Skin of body (tissue), 3 donors: ENCODE measurements at places on chromosomes 1 and 21. TPM values are rescaled to one million over a fixed set of nuclear protein-coding genes. Genes with fewer than 3 reads are reported as not detected.

Gene ARF1
- total RNA-seq: 120 TPM

DNA sequence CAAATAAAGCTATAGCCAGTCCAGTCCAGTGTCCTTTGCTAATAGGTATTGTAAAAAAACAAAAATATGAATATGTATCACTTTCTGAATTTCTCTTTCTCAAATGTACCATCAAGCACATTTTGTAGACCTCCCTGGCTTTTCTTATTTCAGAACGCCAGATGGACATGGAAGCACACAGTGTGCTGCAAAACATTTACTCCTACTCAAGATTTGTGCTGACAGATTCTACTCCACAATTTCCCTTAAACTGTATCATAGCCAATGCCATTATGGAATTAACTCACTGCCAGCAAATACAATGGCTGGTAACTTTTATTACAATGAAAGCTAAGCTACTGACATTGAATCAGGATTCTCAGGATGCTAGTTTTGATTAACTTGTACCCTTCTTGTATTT lies 30.8 kb upstream of the PLPPR4 start:
- no peak for DNase-seq

Gene LCK
- 1.2 TPM for total RNA-seq

GRCh38 chr1:38640371-38640770 lies 219.2 kb downstream of the RRAGC start:
- no peak for DNase-seq

Gene PKLR
- total RNA-seq: 0.20 TPM

GRCh38 chr1:240254006-240254405 lies 162.3 kb downstream of the FMN2 start:
- no peak for DNase-seq

Gene PIGR
- not detected for total RNA-seq

DNA sequence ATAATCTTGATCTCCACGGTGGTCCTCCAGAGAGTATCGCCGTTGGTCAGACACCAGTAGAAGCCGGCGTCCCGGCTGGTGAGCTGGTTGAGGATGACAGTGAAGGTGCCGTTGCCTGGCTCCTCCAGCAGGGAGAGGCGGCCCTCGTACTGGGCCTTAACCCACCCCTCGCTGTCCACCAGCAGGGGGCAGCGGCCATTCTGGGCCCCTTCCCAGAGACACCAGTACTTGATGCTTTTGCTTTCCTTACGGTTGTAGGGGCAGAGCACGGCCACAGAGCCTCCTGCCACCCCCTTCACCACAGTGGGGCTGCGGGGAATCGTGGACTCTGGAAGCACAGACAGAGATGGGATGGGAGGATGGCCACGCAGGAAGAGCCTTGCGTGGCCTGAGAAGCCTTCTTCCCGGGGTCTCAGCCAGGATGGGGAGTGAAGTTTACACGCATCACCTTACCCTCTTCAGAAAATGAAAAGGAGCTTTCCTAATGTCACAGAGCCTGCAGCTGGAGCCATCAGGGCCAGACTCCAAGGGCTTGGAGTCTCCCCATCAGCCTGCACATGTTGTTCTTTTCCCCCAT lies 10.7 kb downstream of the PIGR start:
- DNase-seq: no peak

GRCh38 chr1:180278596-180279395 lies 48.7 kb downstream of the LHX4 start:
- no peak for DNase-seq

Gene TNFSF4
- 1.6 TPM for total RNA-seq

Gene C1orf116
- 6.4 TPM for total RNA-seq

DNA sequence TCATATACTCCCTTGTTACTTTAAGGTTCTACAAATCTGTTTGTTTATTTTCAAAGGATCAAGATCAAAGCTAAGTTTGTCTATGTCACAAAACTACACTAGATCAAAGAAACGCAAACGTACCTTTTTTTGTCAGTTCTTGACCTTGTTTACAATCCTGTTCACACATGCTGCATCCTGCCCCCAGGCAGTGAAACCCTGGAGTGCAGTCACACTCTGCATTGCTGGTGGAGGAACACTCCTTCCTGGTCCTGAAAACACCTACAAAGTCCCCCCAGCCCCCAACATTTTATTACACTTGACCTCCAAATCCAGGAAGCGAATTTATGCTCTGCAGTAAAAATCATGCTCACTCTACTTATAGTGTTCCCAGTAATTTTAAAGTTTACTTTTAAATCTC lies 2.6 kb downstream of the TNFRSF9 start:
- DNase-seq: no peak

Gene ANKRD35
- total RNA-seq: 12.9 TPM

GRCh38 chr1:99818063-99818699 lies 32.0 kb upstream of the AGL start:
- DNase-seq: no peak

Gene LORICRIN
- 39.6 TPM for total RNA-seq

GRCh38 chr1:91548376-91549040 lies 47.9 kb downstream of the CDC7 start:
- DNase-seq: no peak

Gene TNFRSF1B
- 12.5 TPM for total RNA-seq

Gene GRHL3
- total RNA-seq: 35.8 TPM

DNA sequence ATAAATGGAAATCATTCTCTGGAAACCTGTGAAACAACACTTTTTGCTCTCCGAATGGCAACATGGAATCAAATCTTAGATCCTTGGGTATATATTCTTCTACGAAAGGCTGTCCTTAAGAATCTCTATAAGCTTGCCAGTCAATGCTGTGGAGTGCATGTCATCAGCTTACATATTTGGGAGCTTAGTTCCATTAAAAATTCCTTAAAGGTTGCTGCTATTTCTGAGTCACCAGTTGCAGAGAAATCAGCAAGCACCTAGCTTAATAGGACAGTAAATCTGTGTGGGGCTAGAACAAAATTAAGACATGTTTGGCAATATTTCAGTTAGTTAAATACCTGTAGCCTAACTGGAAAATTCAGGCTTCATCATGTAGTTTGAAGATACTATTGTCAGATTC lies 45.7 kb downstream of the PTGFR start:
- no peak for DNase-seq

DNA sequence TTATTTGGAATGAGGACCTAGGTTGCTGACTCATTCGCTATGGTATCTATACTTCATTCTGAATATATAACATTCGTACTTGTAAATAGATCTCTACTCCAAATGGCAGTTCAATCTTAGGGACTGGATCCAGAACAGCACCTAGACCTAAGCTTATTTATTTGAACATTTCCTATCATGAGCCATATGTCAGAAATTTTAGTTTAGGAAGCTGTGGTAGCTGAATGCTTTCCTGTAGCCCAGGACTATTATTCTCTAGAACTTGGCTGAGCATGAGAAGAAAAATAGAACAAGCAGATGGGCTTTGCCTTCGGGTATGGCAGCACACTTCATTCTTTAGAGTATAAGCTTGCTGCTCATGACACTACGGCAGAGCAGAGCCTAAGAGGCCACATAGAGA lies 1114.4 kb upstream of the B3GALT2 start:
- no peak for DNase-seq

Gene ZNF695
- total RNA-seq: 1.7 TPM

- DNase-seq: no peak
Observed at GRCh38 chr1:113248494-113248893, 141.8 kb upstream of the MAGI3 start.

DNA sequence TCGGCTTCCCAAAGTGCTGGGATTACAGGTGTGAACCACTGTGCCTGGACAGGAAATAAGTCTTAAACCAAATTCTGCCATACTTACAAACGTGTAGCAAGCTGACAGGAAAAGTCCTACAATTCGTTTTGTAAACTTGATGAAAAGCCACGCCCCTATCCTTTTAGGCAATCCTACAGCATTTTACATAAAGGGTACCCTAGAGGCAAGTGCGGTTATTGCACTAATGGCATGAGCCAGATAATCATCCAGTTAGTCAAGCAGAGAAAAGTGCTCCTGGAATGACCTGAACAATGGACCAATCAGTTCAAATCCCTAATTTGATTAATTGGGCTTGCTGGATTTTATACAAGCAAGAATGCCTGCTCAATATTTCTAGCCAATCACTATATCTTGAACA lies 338.2 kb downstream of the KIF26B start:
- no peak for DNase-seq

Gene OVAAL
- not detected for total RNA-seq

Gene KRTAP7-1
- 3.4 TPM for total RNA-seq

GRCh38 chr1:1315435-1315954 lies 7.1 kb downstream of the PUSL1 start:
- no peak for DNase-seq

Gene ANKRD65
- total RNA-seq: 2.9 TPM

Gene PKP1
- total RNA-seq: 151 TPM

- DNase-seq: no peak
Observed at GRCh38 chr21:44712203-44713028, 1.0 kb upstream of the TSPEAR start.

Gene CYP4B1
- total RNA-seq: 7.4 TPM

GRCh38 chr1:215569986-215570824 lies 3.1 kb downstream of the KCTD3 start:
- no peak for DNase-seq

Gene OR2AK2
- not detected for total RNA-seq

DNA sequence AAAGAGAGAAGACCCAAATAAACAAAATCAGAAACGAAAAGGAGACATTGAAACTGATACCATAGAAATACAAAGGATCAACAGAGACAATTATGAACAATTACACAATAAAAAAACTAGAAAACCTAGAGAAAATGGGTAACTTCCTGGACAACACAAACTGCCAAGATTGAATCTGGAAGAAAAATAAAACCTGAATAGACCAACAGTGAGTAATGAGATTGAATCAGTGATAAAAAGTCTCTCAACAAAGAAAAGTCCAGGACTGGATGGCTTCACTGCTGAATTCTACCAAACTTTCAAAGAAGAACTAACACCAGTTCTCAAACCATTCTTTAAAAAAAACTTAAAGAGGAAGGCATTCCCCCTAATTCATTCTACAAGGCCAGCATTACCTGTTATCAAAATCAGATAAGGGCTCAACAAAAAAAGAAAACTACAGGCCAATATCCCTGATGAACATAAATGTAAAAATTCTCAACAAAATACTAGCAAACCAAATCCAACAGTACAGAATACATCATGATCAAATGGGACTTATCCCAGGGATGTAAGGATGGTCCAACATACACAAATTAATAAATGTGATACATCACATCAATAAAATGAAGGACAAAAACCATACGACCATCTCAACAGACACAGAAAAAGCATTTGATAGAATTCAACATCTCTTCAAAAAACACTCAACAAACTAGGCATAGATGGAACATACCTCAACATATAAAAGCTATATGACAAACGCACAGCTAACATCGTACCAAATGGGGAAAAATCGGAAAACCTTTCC lies 119.9 kb downstream of the ACBD6 start:
- DNase-seq: no peak

Gene OLFM3
- 0.10 TPM for total RNA-seq

Gene LCE3D
- 1.9 TPM for total RNA-seq

- DNase-seq: no peak
Observed at GRCh38 chr1:172339842-172340241, 80.6 kb upstream of the C1orf105 start.

Gene TRIM17
- 0.69 TPM for total RNA-seq

Gene SEMA4A
- 12.1 TPM for total RNA-seq
